Tibial nerve (tissue), 4 donors: ENCODE measurements at places on chromosomes 1 and 21.
A peak's percentile ranks its signal among the peaks of the same experiment; 100 is the strongest.

DNA sequence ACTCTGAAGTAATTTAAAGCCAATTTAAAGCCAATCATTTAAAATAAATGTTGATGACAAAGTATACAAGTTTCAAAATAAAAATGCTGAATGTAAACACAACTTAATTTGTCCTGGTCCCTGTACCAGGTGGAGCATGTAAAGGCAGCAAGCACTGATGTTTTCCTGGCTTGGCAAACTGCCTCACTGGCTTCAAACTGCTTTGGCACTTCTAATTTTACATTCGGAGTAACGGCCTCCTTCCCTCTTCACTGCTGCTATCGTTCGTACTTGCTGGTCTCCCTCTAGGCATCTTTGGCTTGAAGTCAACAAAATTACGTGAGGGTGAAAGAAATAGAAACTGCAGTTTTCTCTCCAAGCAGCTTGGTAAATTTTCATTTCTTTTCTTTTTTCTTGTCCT lies 287.9 kb downstream of the LTN1 start:
- no peak for DNase-seq

GRCh38 chr1:40257313-40257687 lies 736 bp upstream of the ZMPSTE24 start:
- no peak for DNase-seq

DNA sequence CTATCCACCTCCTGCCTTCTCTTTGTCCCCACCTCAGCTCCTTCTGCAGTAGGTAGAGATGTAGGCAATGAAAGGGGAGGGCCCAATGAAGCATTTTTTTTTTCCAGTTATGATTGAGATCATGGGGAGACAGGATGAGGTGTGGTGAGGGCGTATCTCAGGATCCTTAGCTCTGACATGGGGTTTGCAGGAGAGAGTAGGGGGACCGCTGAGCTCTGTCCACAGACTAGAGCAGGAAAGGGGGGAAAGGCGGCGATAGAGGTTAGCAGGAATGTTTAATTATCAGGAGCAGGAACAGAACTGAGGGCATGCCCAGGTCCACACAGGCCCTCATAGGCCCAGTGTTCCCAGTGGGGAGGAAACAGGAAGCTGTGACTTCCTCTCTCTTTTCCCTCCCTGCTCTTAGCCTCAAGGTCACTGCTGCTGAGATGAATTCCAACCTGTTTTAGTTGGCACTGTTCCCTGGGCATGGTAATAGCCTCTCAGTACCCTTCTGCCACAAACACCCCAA lies 901 bp upstream of the RXFP4 start:
- peak; percentile 26 for DNase-seq

DNA sequence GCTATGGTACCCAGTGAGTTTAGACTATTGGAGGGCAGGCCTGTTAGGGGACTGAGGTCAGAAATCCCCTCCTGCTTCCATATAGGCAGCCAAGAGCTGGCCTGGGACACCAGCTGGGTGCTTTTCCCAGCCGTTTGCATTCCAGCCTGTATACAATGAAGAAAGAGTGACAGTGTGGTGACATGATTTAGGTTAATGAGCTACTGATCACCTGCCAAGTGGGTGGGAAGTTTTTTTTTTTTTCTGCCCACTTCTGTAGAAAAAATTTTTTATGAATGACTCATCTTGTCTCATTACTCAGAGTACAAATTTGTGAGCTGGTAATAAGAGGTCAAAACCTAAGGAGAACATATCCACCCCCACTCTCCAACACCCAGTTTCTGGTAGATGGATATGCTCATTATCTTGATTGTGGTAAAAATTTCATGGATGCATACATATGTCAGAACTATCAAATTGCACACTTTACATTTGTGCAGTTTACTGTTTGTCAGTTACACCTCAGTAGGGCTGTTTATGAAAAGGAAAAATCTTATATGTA lies 16.4 kb upstream of the CGN start:
- no peak for DNase-seq

- no peak for DNase-seq
These were observed 696.1 kb downstream of the MATN1 start for GRCh38 chr1:30027247-30027646.

DNA sequence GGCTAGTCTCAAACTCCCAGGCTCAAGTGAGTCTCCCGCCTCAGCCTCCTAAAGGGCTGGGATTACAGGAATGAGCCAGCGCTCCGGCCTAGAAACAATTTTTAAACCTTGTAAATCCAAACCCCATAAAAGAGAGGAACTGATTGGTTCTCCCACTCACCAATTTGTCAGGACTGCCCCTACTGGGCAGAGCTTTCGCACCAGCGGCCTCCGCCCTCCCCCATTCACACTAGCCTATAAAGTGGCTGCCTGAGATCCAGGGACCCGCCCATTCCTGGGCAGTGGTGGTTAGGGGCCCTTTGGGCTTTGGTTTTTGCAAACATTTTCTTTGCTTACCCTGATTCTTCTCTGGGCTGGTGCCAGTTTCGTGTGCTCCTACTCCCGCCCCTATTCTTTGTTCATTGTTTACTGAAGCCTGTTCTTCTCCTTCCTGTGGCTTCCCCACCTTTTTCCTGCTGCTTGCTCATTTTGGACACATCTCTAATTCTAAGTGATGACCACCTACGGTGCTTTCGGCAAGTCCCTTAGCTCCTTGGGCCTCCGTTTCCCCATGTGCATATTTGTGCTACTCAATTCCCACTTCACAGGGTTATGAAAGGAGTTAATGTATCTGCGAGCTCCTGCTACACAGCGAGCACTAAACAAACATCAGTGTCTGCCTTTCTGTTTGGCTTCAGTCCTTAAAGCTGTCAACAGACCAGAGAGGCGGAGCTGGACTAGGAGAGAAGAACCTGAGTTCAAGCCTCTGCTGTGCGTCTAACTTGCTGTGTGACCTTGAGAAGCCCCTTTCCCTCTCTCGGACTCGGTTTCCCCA lies 39.8 kb upstream of the CLIC4 start:
- peak; percentile 83 for DNase-seq

DNA sequence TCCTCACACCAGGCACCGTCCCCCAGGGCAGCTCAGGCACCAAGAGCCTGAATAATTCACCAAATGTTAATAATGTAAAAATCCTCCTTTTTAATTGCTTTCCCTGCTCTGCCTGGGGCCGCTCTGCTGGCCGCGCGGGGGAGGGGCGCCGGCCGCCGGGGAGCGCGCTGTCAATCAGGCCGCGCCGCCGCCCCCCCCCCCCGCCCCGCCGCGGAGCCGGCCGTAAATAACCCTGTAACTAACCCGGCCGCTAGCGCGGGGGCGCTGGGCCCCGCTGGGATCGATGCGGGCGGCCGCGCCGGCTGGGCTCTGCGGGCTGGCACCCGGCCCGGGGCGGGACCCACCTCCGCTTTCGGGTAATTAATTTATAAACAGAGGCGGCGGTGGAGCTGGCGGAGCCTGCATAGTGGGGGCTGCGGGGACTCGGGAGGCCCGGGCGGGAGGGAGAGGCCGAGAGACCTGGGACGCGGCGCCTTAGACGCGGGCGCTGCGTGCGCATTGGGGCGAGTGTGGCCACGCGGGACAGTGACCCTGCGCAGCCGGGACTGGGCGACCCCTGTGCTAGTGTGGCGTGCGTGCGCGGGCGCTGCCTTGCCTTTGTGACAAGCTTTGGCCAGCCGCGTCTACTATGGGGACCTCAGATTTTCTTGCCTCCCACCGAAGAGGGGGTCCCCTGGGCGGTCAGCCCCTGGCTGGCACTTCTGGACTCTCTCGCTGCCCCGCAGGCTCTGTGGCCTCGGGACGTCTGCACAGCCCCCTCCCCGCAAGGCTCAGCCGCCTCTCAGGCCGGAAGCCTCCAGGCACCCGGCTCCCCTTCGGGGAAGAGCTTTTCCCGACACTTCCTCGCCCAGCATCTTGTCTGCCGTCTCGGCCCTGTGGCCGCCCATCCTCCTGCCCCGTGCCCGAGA lies 16.6 kb downstream of the SAMD11 start:
- DNase-seq, result no peak

GRCh38 chr1:62003777-62004176 lies 190.9 kb upstream of the L1TD1 start:
- no peak for DNase-seq

DNA sequence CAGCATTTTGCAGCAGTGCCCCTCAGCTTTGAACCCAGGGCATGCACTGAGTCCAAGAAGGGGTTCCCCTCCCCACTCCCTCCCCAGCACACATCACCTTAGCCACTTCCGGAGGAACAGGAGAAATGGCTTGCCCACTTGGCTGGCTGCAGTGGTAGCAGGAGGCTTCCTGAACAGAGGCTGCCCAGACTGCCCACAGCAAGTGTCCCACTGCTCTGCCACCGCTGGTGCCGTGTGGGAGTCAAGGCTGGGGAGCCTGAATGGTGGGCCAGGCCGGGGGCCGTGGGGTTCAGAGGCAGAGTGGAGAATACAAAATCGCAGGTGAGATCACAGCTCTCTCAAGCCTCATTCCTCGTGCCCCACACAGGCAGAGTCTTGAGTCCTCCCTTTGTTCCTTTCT lies 34.5 kb downstream of the CD247 start:
- no peak for DNase-seq

GRCh38 chr1:228849011-228849541 lies 113.8 kb downstream of the RHOU start:
- DNase-seq, result no peak

GRCh38 chr1:227940791-227941241 lies 6.9 kb downstream of the WNT9A start:
- DNase-seq, result peak; percentile 12

DNA sequence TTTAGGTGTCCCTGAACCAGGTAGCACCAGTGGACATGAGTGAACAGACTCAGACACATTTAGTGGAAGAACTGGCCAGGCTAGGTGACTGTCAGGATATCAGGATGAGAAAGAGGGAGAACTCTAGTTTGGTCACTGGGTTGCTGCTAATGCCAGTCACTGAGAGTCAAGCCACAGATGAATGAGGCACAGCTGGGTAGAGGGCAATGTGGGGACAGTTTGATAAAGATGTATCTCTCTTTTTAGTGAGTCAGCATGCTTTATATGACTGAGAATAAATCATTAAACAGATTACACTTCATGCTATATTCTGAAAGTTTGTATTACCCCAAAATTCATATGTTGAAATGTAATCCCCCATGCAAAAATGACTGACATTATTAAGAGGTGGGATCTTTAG lies 87.1 kb downstream of the SELENOF start:
- DNase-seq, result no peak

DNA sequence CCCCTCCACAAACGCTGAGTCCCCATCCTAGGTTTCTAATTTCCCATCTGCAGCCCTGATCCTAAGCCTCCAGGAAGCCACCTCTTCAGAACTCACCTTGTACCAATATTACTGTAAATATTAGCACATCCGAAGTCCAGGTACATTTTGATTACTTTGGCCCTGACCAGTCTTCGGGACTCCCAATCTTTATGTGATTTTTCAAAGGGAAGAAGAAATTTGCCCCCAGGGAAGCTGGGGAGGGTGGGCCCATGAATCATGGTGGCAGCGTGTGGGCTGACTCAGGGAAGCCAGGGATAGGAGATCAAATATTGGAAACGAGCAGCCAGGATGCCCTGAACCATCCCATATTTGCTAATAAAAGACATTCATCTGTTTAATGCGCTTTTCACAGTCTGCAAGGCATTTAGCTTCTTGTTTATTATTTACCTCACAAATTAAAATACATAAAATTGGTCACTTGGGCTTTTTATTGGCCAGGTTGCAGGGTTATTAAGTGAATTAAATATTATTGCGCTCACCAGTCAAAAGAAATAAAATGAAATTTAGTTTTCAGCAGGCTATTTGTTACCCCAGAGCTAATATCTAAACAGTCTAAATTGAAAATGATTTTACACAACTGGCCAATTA lies 46.6 kb downstream of the KIAA0040 start:
- no peak for DNase-seq
